Left forelimb (tissue), 1 donor: ENCODE measurements at places on chromosomes 5 and 9.

DNA sequence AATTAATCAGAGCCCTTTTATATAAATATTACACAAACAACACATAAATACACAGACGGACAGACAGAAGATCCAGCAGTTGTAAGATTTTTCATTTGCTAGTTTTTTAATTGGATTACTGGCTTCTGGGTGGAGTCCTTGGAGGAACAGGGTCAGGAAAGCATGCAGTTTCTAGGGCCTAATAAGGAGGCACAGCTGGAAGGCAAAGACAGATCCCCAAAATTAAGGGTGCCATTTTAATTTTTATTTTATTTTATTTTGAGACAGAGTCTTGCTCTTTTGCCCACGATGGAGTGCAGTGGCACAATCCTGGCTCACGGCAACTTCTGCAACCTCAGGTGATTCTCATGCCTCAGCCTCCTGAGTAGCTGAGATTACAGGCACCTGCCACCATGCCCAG lies 49.5 kb downstream of the PTGS1 start:
- no peak for DNase-seq

DNA sequence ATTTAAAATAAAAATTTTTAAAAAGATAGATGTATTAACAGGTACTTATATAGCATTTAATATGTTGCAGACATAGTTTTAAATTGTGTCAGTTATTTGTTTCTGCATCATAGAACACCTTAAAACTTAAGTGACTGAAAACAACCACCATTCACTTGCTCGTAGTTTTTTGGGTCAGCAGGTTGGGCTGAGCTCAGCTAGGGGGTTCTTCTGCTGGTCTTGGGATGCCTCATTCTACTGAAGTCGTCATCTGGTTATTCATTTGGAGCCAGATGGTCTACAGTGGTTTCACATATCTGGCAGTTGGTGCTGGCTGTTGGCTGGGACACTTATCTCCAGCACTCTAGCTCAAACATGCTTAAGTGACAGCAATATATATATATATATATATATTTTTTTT lies 29.6 kb downstream of the PSAT1 start:
- no peak for DNase-seq

- no peak for DNase-seq
Measured at GRCh38 chr9:134045841-134046544, 20.7 kb downstream of the BRD3OS start.

DNA sequence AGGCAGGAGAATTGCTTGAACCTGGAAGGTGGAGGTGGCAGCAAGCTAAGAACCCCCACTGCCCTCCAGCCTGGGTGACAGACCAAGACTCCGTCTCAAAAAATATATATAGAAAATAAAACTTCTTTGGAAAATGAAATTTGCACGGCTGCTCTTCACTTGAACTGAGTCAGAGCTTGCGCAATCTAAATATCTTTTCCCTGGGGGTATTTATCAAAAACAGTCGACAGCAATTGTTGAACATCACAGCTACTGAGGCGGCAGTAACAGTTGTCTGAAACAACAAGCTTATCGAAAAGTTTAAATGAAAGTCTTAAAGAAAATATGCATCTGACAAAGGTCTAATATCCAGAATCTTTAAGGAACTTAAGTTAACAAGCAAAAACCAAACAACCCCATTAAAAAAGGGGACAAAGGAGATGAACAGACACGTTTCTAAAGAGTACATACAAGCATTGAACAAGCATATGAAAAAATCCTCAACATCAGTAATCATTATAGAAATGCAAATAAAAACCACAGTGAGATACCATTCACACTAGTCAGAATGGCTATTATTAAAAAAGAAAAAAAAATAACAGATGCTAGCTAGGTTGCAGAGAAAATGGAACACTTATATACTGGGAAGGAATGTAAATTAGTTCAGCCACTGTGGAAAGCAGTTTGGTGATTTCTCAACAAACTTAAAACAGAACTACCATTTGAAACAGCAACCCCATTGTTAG lies 153.6 kb upstream of the CDH9 start:
- DNase-seq, result no peak

DNA sequence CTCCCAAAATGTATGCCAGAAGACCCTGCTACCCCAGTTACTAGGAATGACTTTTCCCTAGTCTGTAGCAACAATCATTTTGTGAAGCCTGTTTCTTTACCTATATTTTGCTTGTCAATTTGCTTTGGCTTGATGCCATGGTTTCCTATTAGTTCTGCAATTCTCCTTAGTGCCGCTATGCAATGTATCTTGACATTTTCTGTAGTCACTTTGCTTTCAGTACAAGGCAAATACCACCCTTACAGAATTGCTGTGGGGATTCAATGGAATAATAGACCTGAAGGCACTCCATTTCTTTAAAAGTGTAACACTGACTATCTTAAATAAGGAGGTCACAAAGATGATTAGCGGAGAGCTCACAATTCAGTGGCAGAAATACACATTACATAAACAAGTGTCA lies 291.1 kb downstream of the NR2F1-AS1 start:
- DNase-seq, result no peak

DNA sequence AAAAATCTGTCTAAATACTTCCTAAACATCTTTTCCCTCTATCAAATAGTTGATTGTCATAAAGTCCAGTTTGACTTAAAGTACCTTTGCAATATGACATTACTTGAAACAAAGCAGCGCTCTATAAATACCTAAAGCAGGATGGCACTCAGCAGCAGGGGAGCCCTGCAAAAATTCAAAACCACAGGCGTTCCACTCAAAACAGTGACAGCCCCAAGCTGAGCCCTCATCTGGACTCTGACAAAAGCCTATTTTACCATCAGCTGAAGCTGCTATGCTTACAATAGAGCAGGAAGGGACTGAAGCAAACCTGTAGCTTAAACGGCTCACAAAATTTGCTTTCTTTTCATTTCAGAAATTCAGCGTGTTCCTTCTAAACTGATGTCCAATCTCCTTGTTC lies 11.5 kb downstream of the GABRA6 start:
- DNase-seq, result no peak

GRCh38 chr9:73050887-73051550 lies 98.2 kb upstream of the ALDH1A1 start:
- DNase-seq, result no peak

DNA sequence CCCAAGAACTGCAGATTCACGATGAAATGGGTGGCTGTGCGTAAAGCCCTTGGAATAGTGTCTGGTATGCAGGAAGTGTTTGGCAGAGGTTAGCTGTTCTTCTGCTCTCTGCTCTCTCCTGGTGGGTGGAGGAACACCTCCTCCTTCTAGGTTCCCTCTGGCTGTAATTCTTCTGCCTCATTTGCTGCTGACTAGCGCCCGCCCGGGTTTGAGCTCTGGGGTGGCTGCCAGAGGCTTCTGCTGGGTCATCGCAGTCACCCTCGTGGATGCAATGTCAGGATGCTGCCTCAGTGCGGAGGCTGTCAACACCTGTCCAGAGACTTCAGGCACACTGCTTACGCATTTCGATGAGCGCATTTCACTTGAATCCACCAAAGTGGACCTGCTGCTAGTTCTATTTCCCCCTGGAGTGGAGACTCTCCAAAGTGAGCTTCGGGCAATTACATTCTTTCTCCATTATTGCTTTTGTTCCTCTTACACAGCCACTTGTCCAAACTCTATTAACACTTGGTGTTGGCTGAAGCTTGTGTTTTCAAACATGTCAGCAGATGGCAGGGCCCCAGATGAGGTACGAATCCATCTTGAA lies 11.7 kb downstream of the DOCK2 start:
- no peak for DNase-seq

GRCh38 chr9:130500340-130501180 lies 55.8 kb downstream of the ASS1 start:
- DNase-seq, result no peak

- DNase-seq, result no peak
Measured at GRCh38 chr5:74798977-74799911, 32.2 kb downstream of the NSA2 start.

DNA sequence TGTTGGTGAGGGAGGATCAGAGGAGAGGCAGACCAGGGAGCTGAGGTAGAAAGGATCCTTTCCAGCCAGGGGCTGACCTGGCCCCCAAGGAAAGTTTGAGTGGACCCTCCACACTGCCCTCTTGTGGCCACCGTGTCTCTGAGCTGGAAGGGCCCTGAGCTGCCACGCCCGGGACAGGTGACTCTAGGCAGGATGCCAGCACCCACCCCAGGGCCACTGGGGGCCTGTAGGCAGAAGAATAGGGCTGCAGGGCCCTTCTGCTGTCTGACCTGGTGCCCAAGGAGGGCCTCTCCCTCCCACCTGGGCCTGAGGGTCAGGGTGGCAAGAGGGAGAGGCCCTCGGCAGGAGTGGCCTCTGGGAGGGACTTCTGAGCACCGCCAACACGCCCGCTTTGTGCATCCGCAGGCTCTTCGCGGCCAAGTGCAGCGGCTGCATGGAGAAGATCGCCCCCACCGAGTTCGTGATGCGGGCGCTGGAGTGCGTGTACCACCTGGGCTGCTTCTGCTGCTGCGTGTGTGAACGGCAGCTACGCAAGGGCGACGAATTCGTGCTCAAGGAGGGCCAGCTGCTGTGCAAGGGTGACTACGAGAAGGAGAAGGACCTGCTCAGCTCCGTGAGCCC lies 76.8 kb downstream of the LMX1B start:
- DNase-seq, result no peak

DNA sequence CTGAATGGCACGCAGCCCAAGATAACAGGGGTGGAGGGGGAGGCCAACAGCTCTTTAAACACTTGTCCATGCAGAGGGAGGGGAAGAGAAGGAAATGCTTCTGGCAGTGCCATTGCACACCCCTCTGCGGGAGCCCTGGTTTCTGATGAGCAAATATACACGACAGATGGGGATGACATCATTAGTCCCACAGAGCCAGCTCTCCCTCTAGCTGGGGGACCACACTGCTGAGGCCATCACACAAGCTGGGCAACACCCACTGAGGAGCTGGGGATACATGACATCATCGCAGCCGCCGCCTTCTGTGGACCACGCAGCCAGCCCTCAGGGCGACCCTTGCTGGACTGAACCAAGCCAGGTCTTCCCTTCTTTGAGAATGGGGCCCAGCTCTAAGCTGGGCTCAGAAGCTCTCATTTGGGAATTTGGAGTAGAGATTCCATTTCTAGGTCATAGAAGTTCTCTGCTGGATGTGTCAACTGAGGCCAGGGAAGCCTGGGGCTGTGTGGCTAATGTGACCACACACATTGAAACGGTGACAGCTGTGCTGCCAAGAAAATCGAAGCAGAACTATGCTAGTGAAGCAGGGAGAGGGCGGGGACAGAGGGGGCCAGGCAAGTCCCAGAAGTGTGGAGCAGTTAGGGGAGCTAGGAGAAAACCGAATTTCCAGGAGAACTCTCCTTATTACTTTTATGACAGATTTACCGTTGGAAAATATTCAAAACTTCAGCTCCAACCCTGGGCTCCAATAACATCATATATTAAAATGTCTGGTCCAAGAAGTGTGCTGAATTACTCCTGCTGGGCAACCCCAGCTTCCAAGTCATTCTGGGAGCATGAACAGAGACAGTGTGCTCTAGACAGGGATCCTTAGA lies 79.5 kb downstream of the PRRT1B start:
- peak; percentile 79 for DNase-seq

GRCh38 chr9:82410306-82410705 lies 421.7 kb downstream of the SPATA31D1 start:
- no peak for DNase-seq

DNA sequence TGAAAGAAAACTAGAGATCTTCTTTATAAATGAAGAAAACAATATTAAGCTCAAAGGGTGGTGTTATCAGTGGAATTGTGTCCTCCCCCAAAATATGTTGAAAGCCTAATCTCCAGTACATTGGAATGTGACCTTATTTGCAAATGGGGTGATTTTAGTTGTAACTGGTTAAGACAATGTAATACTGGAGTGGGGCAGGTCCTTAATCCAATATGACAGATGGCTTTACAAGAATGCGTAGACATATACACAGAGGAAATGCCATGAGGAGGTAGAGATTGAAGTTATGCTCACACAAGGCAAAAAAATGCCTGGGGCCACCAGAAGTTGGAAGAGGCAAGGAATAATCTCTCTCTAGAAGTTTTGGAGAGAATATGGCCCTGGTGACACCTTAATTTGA lies 13.7 kb upstream of the TRIM32 start:
- no peak for DNase-seq

DNA sequence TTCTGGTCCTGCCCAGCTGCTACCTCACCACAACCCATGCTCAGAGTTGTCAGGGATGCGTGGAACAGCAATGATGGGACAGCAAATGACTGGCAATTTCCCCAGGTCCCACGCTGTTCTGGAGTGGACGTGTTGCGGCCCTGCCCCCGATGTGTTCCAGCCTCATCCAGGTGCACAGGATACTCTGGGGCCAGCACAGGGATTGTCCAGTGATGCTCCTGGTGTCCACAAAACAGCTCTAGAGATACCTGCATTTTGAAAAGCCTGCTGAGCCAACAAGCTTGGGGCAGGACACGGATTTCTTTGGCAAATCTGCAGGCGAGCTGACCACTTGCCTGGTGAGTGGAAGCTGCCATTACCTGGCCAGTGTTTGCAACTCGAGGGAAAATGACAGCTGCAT lies 88.7 kb downstream of the ANKRD33B start:
- DNase-seq, result peak; percentile 47

DNA sequence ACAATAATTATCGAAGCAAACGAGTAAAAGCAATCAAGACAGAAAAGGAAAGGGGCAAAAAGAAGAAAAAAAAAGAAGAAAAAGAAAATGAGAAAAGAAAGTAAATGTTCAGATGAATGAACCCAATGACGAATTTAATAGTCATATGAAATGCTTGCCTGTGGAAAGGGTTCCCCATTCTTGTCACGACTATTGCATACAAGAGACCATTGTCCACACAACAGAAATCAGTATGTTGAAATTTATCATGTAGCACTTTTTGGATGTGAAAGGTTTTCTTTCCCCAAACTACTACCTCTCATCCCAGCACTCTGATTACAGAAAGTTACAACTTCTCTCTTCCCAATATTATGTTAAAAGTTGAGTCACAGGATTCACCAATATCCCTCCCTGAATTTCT lies 162.4 kb downstream of the ZDHHC21 start:
- DNase-seq, result no peak

DNA sequence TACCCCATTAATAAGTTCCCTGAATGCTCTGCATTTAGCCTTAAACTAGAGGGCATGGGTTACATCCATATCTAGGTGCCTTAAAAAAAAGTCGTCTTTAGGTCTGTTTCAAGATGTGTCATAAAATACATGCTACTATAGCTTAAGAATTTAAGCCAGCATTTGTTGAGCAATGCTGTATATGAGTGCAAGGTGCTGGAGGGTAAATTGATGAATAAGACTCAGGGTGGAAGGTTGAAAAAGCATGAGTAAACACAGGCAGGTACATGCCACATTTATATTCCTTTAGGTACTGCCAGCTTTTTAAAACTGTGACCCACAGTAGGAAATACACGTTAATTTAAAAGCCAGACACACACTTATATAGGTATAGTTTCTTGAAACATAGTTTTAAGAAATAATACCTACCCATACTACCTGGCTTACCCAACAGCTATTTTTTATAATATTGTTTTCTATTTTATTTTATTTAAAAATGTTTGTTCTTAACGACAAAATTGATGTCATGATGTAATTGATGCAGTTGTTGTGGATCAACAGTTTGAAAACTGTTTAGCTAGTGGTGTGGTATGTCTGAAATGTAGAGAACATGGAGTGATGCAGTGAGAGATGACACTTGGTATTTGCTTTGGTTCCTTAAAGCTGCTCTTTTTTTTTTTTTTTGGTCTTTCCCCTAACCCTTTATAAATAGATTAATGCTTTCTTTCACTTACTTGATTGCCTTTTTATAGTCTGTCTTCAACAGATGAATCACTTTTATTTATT lies 3.9 kb downstream of the HMGCR start:
- DNase-seq, result no peak
